ENCODE measurements at places on chromosomes 3 and 15. TPM values are rescaled to one million over a fixed set of nuclear protein-coding genes. Genes with fewer than 3 reads are reported as not detected.

DNA sequence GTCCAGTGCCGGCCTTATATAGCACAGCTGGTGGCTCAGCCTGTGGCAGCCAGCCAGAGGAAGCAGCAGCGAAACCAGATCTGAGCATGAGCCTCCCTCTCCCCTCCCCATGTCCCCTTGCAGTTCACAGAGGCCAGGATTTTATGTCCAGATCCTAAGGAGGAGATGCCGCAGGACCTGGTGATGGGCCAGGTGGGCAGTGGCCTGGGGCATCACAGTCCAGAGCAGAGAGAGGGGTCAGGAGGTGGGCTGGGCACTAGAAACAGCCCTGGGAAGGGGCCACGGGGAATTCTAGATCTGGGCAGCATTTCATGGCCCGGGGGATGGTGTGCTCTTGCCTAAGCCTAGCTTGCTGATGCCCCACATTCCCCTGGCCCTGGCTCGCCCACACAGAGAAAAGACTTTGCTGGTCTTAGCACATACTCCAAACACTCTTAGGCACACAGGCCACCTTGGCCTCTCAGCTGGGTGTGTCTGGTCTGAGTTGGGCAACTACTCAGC is 259 bp upstream of the CILP start:
- DNase-seq, result peak; percentile 37

DNA sequence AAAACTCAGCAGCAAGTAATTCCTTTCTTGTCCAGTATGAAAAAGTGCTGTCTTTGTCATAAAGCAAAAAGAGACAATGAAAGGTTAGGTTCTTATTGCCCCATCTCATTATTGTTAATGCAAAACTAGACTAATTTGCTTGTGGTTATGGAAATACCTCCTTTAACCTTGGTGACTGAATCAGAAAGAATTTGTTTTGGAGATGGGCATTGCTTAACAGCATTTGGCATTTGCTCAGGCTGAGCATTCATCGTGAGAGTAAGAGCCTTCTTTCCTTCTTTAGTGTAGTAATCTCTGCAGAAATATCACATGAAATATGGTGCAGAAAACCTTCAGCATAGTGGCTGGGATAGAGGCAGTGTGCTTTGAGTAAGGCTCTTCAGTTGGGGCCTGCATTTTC is 103.1 kb downstream of the CNTN6 start:
- DNase-seq, result no peak

DNA sequence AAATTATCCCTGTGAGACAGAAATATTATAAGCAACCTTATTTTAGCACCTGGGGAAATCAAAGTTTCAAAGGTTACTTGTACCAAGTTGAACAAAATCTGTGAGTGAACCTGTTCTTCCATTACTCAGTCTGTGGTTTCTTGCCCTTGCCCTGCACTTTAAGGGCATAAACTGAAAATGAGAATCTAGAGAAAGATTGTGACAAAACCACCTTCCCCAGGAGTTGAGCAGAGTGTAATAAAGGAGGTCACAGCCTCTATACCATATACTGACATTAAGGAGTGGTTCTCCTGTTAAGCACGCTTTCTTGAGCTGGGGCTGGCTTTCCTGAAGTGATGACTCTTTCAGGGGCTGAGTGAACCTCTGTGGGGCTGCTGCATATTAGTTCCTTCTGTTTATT is 143.4 kb downstream of the PDCD6IP start:
- DNase-seq, result no peak

- DNase-seq, result no peak
These were observed 17.4 kb upstream of the IGF2BP2 start for GRCh38 chr3:185842241-185842640.

DNA sequence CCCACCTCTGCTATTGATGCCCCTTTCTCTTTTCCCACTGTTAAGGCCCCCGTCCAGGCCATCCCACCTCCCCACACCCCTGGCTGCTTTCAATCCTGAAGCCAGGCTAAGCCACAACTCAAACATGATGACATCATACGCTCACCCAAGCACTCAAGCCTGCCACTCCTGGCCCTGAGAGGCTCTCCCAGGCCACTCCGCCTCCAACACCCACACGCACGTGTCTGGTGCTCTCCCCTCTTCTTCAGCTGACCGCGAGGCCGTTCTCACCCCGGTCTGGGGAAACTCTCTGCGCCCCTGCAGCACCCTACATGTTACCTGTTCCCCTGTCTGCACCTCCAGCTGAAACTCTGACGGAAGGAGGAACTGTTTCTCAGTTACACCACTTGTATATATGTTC is 6.2 kb downstream of the ZXDC start:
- DNase-seq, result no peak

DNA sequence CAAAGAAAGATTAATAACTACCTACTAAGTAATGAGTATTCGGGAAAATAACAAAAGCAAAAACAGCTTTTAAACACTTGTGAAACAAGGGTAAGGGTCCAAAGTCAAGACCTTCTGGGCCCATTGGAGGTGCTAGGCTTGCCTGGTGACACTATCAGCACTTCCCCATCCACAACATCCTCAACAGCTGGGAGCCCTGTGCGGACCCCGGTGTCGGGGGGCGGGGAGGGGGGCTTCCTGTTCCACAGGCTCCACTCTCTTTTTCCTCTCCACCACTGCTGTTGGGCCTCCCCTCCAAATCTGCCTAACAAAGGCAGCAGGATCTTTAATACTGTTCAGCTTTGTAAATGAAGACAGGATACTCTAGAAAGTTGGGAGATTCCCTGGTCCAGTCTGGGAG is 21.6 kb downstream of the NGRN start:
- no peak for DNase-seq

DNA sequence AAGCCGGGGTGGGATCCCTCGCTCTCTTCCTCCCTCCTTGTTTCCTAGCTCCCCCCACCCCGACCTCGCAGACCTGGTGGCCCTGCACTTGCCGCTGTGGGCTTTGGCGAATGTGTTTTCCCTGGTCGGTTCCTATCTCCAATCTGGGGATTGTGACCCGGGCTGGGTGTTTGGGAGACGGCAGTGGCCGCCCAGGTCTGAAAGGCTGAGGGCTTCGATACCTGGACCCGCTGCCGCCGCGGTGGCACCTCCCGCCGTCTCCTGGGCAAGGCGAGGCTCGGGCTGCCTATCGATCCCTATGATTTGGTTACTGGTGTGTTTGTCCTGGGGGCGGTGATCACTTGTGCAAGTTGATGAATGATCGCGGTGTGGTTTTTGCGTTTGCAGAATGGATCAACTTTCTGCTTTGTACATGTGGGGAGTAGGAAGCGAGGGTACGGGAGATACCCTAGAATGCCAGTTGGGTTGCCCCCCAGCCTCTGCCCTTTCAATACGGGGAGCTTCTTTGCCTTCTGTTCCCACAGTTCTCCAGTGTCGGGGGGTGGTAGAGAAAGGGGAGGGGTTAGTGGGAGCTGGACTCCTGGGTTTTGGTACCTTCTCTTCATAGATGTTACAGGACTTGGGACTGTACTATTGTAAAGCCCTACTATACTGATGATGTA is 3.0 kb downstream of the BBX start:
- peak; percentile 26 for DNase-seq

GRCh38 chr3:107979538-107979937 is 111.3 kb downstream of the CD47 start:
- no peak for DNase-seq

DNA sequence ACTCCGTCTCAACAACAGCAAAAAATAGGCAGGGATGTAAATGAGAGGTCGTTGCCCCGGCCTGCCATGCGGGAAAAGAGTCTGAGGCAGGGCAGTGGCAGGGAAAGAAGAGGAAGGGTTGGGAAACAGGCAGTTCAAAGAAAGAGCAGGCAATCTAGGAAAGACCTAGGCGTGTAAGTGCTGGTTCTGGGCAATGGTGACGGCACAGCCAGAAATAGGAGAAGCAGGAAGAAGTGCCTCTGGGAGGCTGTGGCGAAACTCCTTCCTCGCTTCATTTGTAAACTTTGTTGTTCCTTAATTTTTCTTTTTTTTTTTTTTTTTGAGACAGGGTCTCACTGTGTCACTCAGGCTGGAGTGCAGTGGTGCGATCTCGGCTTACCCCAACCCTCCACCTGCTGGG is 4.3 kb downstream of the SLC51A start:
- no peak for DNase-seq

- DNase-seq, result no peak
These were observed 198.9 kb upstream of the CBLB start for GRCh38 chr3:106067711-106068110.

GRCh38 chr15:97995881-97996603 is 35.5 kb downstream of the ARRDC4 start:
- DNase-seq, result peak; percentile 77

DNA sequence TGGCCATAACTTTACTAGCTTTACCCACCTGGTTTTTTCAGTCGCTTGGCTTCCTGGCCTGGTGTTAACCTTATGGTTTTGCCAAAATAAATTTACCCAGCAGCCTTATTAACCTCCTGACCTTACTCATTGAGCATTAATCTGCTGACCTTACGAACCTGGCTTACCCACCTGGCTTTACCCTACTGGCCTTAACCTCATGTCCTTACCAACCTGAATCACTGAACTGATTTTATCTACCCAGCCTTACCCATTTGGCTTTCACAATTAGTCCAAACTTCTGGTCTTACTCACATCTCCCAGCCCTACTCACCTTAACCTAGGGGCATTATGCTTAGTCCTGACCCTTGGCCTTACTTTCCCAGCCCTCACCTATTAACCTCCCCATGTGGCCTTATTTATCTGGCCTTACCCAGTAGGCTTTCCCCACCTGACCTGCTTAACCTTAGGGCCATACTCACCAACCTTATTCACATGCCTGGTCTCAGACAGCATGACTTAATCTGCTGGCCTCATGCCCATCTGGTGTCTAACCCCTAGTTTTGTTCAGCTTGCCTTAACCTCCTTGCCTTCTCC is 93.4 kb downstream of the IL12A start:
- no peak for DNase-seq

CTXN2 gene
- not detected for total RNA-seq

MST1 gene
- total RNA-seq, result 3.2 TPM

CLRN1 gene
- total RNA-seq, result not detected

CLDN16 gene
- 0.74 TPM for total RNA-seq

ACAN gene
- not detected for total RNA-seq

LYSMD4 gene
- total RNA-seq, result 3.6 TPM
